Fibroblast of lung (primary cell): ENCODE measurements at places on chromosomes 11 and 22.

GRCh38 chr22:46706060-46706459, 32.0 kb downstream of the CERK start:
- DNase-seq = no peak

GRCh38 chr11:107801641-107802040, 56.9 kb downstream of the SLC35F2 start:
- DNase-seq = no peak

GRCh38 chr11:18972336-18972735, 33.1 kb upstream of the MRGPRX1 start:
- DNase-seq = no peak

GRCh38 chr11:61688365-61689163, 8.4 kb downstream of the DAGLA start:
- peak; percentile 53 for DNase-seq

GRCh38 chr11:2750682-2751522, 51.1 kb upstream of the KCNQ1OT1 start:
- DNase-seq = no peak

- DNase-seq = no peak
These were observed 9.5 kb downstream of the ANO1 start for GRCh38 chr11:70087446-70088167.

DNA sequence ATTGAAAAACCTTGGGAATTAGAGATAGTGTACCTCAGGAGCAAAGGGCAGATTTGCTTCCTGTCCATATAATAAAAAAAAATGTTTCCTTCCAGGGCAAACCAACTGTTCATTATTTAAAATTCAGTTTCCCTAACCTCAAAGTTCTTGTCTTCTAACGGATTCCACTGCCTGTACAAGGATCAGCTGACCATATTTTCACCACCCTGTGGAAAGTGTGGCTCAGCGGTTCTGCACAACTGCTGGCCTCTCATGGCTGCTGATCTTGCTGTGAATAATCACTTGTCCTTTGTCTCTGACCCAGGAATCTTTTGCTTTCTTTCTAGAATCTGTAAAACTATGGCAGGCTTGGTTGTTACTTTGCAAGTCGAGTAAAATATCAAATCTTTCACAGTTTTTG, 1732.5 kb upstream of the RAG2 start:
- no peak for DNase-seq

DNA sequence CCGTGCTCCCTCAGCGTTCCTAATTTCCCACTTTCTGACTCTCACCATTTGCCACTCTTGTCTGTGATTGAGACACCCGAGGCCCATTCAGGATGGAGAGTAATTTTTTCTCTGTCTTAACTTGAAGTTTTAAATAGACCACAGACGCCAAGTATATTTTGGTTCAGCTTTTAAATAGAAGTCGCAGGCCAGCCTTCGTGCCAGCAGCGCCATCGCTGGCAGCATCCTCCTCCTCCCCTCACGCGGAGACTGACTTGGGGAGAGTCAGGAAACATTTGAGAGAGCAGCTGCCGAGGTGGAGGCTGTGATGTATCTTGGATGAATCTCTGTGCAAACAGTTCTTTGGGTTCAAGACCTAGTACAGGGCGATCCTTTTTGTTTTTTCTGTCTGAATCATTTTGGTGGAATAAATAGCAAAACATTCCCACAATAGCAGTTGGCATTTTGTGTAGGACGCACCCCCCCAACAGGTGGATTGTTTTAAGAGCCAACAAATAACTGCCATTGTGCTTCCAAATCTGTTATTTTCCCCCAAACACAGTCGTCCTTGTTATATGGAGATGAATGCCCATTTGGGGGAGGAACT, 889 bp upstream of the DMC1 start:
- peak; percentile 33 for DNase-seq

DNA sequence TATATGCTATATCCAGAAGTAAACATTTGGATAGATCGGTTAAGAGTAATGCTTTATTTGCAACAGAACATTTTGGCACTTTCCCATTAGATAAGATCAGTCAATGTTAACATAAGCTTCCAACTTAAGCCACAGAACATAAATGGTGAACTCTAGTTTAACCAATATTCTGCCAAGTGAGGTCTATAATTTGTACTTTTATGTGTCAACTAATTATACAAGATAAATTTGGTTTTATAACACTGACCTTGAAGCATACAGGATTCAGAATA, 23.5 kb upstream of the BLID start:
- peak; percentile 64 for DNase-seq

DNA sequence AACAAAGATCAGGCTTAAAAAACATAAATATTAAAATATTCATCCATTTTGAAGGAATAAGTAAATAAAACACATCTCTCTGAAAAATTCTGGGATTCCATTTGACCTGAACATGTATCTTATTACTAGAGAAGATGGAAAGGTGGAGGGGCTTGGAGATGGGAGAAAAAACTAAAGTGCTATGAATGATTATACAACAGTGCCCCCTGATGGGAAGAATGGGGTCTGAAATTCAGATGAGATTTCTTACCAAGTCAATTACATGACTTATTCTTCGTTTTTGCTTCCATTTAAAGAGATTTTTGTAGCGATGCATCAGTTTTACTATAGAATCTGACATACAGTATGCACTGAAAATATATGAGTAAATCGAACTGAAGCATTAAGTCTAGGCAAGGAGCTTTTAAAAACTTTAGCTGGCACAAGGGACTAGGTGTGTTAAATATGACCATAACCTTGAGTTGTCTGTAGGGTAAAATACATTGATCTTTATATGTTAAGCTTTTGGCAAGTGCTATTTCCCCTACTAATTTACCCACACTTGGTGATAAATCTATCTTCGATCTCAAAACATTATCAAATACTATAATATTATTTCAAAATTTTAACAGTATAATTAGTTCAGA, 718.8 kb downstream of the CNTN5 start:
- DNase-seq = peak; percentile 15

GRCh38 chr11:16043617-16044016, 312.7 kb downstream of the SOX6 start:
- no peak for DNase-seq

- DNase-seq = no peak
These were observed 7.6 kb downstream of the PSMC3 start for GRCh38 chr11:47418454-47419259.

DNA sequence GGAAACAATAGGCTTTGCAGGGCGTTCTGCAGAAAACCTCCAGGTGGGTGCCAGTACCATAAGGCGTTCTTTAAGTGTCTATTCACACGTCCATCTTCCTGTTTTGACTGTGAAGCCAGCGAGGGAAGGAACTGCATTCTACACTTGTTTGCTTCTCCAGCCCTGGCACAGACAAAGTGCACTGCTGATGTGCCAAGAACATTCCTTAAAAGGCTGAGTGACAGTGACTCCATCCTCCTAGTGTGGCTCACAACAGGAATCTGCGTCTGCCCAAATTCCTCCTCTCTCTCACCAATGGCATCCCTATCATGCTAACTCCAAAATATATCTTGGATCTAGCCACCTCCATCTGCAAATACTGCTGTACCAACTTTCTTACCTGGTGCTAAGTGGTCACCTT, 407.4 kb upstream of the SYN3 start:
- DNase-seq = no peak

- DNase-seq = no peak
These were observed 33.4 kb downstream of the MN1 start for GRCh38 chr22:27768027-27768653.

DNA sequence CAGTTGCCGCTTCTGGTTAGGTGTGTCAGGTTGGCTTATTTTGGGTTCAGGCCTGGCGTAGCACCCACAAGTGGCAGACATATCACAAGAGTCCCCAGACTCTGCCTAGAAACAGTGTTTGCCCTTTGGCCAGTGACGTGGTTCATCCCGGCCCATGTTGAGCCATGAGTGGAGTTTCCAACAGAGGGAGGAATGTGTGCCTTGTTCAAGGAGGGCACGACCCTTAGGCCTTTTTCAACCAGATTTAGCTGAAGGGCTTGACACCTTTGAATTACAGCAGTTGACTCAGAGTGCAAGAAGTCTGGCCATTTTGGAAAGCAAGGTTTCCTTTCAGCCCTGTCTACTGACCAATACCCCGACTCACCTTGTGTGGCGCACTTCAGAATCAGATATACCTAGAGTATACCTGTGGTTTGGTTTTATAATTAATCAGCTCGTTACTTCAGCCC, 15.1 kb upstream of the AIFM3 start:
- DNase-seq = no peak

DNA sequence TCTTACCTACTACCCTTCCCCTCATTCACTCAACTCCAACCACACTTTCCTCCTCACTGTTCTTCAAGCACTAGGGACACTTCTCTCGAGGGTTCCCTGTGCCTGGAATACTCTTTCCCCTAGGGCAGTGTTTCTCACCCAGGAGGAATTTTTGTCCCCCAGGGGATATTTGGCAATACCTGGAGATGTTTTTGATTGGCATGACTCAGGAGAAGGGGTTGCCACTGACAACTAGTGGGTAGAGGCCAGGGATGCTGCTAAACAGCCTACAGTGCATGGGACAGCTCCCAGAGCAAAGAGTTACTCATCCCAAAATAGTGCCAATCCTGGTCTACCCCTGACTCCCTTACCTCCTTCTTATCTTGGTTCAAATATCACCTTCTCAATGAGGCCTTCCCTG, 40.0 kb downstream of the BTG4 start:
- DNase-seq = no peak

- no peak for DNase-seq
These were observed 720.0 kb upstream of the CNTN5 start for GRCh38 chr11:98300719-98301118.

- DNase-seq = peak; percentile 9
These were observed 1.9 kb downstream of the OR4S1 start for GRCh38 chr11:48307760-48308386.

GRCh38 chr22:29032014-29032475, 29.6 kb downstream of the C22orf31 start:
- DNase-seq = no peak

- DNase-seq = no peak
These were observed 9.0 kb upstream of the PCF11 start for GRCh38 chr11:83147895-83148294.

DNA sequence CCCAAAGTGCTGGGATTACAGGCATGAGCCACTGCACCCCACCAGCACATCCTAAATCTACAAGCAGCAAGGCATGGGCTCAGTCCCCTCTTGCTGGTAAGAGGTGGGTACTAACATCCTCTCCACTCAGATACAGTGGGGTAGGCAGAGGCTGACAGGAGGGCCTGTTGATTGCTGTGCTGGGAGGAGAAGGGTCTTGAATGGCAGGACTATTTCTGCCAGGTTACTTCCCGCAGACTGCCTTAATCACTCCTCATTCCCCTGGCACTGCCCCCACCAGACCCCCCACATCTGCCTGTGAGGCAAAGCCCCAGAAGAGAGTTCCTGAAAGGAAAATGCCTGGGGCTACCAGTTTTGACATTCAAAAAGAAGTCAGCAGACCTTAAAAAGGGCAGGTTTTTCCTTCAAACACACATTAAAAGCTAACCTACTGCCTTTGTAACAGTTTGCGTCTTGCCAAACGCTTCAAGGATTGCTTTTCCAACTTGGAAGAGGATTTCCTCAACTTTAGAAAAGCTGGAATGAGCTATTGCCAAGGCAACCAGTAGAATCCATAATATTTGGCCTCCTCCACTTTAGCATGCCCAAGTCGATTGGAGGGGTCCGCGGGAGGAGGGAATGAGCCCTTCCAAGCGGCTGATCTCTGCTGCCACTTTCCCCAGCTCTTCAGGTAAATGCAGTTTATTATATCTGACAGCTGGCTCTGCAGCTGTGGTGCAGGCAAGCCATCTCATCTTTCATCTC, 62.0 kb downstream of the FDX1 start:
- DNase-seq = no peak

DNA sequence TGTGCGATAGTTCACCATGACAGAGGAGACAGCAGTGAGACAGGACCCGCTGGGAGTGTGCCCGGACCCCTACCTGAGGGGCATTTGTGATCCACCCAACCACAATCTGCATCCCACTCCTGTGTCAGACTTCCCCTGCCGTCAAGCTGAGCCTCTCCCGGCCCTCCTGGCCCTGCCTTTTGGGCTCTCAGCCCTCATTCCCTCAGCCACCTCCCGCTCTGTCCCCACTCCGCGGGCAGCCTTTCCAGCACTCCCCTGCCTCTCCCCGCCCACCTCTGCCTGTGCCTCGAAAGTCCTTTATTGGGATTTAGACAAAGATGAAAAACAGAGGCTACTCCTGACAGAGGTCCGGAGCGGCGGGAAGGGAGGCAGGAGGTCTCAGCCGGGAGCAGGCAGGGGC, 4.2 kb downstream of the NFAM1 start:
- no peak for DNase-seq

- DNase-seq = peak; percentile 51
These were observed 2.8 kb downstream of the ALKBH8 start for GRCh38 chr11:107562647-107563208.

GRCh38 chr22:20749453-20749852, 24.5 kb upstream of the SERPIND1 start:
- DNase-seq = no peak

- no peak for DNase-seq
These were observed 2.1 kb downstream of the ADA2 start for GRCh38 chr22:17217179-17217578.

DNA sequence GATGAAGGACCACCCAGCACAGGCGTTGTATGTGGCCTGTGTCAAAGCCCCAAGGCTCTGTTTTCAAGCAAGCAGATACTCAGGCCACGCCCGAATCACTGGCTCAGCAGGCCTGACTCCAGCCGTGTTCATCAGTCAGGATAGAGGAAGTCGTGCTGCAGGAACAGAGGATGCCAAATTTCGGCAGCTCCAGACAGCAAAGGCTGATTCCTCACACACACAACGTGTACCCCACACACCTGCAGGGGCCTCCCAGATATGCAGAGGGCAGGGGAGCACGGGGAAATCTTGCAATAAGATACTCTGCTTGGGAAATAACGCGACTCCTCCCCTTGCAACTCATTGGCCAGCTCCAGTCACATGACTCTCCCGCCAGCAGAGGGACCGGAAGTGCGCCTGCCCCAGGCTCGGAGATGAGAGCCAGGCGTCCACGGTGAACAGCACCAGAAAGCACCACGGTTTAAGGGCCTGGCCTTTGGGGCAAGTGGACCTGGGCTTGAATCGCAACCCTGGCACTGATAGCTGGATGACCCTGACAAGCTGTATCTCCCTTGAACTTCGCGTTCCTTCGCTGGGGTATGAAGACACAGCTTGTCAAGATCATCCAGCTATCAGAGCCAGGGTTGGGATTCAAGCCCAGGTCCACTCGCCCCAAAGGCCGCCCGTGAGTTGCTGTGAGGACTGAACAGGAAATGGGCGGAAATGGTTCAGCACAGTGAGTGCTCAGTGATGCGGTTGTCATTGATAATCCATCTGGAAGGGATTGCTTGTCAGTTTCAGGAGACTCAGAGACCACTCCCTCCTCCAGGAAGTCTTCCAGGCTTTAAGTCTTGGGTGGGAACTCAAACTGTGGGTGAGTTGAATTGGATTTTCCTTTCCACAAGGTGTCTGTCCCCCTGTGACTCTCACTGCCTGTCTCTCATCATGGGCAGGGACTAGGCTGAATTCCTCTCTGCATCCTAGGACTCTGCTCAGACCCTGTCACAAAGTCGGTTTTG, 88.5 kb downstream of the MYEOV start:
- peak; percentile 40 for DNase-seq

GRCh38 chr22:18057568-18058209, 20.1 kb upstream of the PEX26 start:
- peak; percentile 100 for DNase-seq

- DNase-seq = no peak
These were observed 6.6 kb downstream of the RNF121 start for GRCh38 chr11:71935338-71935925.

GRCh38 chr22:47169801-47170140, 407.3 kb downstream of the TBC1D22A start:
- DNase-seq = no peak

- DNase-seq = no peak
These were observed 9.0 kb downstream of the PRRG4 start for GRCh38 chr11:32838505-32839274.
